ENCODE measurements at places on chromosomes 7 and 10.

DNA sequence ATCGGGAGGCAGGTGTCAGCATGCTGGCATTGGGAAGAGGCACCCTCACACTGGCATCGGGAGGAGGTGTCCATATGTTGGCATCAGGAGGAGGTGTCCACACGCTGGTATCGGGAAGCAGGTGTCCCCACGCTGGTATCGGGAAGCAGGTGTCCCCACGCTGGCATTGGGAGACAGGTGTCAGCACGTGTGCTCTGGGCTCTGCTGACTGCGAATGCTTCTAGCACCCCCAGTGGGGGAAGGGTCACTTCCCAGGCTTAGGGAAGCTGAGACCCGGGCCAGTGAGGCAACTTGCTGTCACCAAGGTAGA, 92.5 kb upstream of the IKZF1 start:
- DNase-seq, result no peak

DNA sequence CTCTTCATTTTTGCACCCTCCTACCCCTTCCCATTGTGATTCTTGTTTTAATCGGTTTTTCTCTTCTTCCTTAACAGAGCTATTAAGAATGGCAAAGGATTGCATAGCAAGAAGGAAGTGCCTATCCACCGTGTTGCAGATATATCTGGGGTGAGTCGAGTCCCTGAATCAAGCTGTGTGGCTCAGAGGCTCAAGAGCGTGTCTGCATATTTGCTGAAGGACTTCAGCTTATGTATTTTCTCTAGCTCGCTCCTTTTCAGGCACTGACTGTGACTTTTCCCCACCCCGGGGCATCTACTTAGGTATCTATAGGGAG, 126.6 kb downstream of the LRRC4 start:
- no peak for DNase-seq

DNA sequence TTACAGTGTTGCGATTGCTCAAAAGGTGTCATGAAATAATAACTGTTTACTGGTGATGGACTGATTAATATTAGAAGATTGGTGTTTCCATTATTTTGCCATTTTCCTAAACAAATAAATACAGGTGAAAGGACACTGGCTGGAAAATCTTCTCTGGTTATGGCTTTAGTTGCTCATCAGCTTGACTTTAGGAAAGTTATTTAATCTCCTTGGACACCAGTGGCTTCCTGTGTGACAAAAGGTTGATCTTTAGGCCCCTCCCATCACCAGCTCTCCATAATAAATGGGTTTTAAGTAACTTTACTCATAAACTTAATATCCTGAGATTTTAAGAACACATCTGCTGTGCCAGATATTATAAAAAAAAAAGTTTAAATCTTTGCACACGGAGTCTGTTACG, 737 bp downstream of the CABCOCO1 start:
- no peak for DNase-seq

GRCh38 chr7:80370587-80370986, 141.3 kb downstream of the GNAT3 start:
- no peak for DNase-seq

- no peak for DNase-seq
These were observed 261.9 kb downstream of the PTPRN2 start for GRCh38 chr7:158325530-158326381.

- DNase-seq, result peak; percentile 24
These were observed 55.1 kb upstream of the ZPBP start for GRCh38 chr7:50147951-50148808.

GRCh38 chr7:71746006-71746405, 614.1 kb downstream of the GALNT17 start:
- no peak for DNase-seq

DNA sequence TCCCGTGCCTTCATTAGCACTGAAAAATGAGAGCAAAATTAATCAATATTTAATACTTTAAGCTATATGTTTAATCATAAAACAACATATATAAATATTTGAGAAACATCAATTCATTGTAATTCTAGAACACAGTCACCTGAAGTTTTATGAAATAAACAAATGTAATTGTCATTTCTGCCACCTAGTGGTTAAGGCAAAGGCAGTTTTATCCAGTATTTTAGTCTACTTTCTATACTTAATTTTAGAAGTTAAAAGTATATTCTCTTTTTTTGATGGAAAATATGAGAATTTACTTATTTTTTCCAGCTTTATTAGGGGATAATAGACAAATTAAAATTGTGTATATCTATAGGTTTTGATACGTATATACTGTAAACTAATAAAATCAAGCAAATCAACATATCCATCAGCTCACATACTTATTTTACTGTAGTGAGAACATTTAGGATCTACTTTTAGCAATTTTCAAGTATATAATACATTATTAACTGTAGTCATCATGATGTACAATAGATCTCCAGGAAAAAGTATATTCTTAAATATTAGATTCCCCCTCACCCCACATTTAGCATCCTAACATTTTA, 16.9 kb downstream of the PCGF6 start:
- peak; percentile 36 for DNase-seq

DNA sequence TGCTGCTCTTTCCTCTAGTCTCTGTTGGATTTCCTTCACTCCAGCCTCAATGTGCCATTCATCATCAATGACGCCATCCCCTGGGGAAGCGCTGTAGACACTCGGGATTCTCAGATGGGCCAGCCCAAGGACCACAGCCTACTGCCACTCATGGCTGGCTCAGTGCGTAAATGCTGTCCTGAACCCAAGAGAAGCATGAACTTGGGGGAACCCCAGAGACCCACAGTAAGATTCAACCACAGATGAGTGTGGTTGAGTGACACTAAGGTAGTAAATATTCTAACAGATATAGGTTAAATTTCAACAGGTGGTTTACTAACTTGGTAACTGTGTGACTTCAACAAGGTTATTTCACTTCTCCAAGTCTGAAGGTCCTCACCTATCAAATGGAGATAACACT, 304.1 kb downstream of the GRM8 start:
- no peak for DNase-seq

- DNase-seq, result peak; percentile 27
These were observed 23.7 kb upstream of the MRC1 start for GRCh38 chr10:17785276-17785930.

GRCh38 chr10:18164748-18165361, 24.6 kb downstream of the CACNB2 start:
- DNase-seq, result no peak

DNA sequence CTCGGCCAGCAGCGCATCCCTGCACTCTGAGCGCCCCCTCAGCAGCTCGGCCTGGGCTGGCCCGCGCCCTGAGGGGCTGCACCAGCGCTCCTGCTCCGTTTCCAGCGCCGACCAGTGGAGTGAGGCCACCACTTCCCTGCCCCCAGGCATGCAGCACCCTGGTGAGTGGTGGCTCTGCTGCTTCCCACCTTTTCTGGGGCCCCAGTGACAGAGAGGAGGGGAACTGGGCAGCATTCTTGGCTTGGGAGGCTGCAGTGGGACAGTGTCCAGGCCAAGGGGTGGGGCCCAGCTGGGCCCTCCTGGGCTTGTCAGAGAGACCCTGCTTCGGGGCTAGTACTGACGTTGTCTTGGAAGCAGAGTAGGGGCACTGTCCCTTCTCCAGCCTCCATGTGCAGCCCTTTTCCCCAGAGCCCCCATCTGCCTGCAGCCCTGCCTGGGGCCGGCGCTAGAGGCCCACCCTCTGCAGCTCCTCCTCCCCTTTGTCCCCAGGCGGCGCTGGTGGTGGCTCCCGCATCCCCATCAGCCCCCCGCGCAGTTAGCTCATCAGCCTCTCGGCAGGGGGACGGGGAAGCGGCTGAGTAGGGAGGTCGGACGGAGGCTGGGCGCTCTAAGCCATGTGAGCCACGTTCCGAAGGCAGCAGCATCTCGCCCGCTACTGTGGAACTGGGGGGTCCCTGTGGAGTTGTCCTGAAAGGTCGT, 29.2 kb downstream of the GBX1 start:
- DNase-seq, result no peak

DNA sequence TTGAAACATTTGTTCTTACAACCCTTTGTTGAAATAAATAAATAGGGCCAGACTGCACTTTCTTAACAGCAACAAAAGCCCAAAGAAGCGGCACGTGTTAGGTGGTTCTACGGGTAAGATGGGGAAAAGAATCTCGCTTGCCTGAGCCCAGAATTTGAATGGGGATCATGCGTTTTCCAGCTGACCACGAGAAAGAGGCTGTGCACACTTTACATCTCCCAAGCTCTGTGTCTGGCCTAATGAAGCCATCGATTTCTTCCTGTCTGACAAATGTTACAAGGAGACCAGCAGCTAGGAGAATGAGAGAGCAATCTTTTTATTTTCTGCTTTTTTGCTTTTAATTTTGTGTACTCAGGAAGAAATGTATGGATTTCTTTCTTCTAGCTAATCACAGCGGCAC, 52.2 kb downstream of the FRMD4A start:
- DNase-seq, result no peak

DNA sequence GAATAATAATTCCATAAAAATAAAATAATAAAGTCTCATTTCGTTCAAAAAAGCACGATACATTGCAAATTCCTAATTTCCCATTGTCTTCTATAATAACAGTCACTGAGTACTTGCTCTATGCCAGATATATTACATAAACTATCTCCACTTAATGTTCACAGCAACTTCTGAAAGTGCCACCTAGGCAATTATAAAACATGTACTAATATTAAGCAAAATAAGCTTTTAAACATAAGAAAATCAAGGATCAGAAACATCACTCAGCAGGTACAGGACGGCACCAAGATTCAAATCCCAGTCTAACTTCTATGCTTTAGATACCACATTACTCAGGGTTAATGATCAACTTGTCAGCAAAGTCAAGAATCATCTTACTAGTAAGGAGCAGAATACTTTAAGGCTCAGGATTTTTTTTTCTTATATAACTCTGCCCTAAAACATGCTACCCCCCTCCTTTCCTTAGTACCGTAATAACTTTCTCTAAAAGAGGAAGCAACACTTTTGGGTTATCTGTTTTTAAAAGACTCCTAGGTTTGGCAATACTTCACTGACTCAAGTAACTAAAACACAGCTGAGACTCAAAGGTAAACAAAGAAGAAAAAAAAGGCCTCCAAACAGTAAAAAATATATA, 51.3 kb downstream of the USP6NL start:
- DNase-seq, result no peak

- DNase-seq, result no peak
These were observed 261.8 kb downstream of the PHF14 start for GRCh38 chr7:11235491-11235890.

- DNase-seq, result peak; percentile 84
These were observed 3.7 kb downstream of the ELOVL3 start for GRCh38 chr10:102229810-102230263.

- DNase-seq, result no peak
These were observed 42.6 kb upstream of the NRP1 start for GRCh38 chr10:33376976-33377657.

GRCh38 chr10:30420766-30421165, 13.2 kb upstream of the MAP3K8 start:
- DNase-seq, result no peak

- no peak for DNase-seq
These were observed 11.0 kb downstream of the TBC1D12 start for GRCh38 chr10:94413361-94413760.

DNA sequence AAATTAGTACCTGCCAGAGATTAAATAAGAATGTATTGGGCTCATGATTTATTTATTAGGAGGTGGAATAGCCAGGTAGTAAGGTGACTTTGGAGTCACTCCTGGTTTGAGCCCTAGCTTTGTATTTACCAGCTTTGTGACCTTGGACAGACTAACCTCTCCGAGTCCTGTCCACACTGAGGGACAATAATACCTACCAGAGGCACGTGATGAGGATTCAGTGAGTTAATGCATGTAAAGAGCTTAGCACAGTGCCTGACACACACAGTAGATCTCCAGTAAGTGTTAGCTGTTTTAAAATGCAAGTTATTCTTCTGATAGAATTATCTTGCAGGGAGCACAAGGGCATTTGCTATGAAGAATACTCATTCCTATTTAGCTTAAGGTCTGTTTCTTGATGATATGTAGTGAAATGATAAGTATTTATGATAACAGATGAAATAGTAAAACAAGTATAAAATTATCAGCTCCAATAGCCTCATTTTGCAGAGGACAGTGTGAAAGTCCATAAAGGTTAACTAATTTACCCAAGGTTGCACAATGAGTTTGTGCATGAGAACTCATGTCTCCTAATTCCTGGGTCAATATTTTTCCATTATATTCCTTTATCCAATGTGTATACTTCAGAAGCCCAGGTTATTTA, 36.4 kb downstream of the RABGEF1 start:
- no peak for DNase-seq

GRCh38 chr7:134886353-134887057, 99.8 kb upstream of the AGBL3 start:
- DNase-seq, result no peak

DNA sequence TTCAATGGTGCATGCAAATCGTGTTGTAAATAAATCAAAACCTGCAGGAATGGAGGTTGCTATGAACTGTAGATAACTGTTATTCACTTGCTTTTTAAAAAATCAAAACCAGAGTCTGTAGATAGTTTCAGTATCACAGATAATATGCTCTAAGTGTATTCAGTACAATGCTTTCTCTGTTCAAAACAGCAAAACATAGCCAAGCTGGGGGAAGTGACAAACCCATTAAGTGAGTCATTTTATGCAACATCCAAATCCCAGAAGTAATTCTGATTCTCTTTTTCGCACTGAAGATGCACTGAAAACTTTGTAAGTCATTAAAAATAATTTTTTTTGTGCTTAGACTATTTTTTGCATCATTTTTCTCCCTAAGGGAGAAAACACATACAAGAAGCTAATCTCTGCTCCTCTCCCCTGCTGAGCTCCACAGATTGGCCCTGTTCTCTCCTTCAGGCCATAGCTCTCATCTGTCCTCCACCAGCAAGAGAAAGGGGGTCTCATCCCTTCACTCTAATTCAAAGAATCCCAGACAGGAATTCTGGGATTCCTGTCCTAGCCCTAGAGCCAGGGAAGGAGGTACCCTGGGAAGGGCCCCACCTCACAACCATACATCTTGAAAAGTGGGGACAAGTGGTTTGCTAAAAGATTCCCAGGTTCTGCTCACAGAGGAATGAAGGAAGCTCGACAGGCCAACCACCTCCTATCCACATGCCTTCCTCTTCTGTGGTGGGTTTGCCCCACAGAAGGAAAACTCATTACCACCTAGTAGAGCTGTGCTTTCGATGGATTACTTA, 4.9 kb downstream of the PRTFDC1 start:
- no peak for DNase-seq

DNA sequence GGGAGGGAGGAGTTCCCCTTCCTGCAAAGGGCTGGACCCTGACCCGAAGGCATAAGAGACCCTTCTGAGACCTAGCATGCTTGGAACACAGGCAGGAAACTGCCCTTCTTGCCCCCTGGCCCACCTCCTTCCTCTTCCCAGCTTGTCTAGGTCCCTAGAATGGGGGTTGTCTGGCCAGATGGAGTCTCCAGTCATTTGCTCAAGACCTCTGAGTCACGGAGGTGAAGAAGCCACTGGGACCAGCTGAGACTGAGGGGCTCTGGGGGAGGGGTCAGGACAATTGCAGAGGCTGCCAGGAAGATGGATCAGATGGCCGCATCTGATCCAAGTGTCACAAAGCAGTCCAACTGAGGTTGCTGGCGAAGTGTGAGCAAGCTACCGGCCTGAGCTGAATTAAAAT, 46.2 kb downstream of the COL13A1 start:
- no peak for DNase-seq

DNA sequence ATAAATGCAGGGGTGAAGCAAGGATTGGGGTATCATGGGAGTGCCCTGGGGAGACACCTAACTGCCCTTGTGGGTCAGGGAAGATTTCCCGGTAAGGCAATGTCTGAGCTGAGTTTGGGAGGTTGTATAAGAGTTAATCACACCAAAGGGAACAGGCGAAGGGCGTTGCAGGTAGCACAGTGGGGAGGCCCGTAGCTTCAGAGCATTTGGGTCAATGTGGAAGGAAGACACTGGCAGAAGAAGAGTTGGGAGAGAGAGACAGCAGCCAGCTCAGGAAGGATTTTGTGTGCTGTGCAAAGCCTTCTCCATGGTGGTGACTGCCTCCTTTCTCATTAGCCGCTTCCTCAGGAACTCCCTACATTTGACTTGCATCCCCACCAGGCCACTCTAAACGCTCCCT, 80.8 kb upstream of the LEP start:
- DNase-seq, result no peak
